Neuronal stem cell (in vitro differentiated cells): ENCODE measurements at places on chromosomes 2 and 18.

GRCh38 chr2:11499081-11499743, 33.3 kb upstream of the E2F6 start:
- DNase-seq = peak; percentile 82

DNA sequence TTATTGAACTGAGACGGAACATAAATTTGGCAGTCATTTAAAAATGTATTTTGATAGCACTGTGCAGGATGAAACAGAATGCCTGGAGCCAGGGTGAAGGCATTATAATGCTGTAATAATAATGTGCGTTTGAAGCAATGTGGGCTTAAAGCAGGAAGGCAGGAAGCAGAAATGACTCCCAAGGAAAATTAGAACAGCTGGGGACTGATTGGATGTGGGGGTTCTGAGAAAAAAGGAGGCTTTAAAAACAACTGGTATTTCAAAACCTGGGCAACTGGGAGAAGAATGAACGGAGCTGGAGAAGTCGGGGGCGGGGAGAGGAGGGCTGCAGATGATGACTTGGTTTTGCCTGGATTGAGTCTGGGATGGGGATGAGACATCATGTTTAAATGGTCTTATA, 12.6 kb downstream of the FAM124B start:
- DNase-seq = no peak

DNA sequence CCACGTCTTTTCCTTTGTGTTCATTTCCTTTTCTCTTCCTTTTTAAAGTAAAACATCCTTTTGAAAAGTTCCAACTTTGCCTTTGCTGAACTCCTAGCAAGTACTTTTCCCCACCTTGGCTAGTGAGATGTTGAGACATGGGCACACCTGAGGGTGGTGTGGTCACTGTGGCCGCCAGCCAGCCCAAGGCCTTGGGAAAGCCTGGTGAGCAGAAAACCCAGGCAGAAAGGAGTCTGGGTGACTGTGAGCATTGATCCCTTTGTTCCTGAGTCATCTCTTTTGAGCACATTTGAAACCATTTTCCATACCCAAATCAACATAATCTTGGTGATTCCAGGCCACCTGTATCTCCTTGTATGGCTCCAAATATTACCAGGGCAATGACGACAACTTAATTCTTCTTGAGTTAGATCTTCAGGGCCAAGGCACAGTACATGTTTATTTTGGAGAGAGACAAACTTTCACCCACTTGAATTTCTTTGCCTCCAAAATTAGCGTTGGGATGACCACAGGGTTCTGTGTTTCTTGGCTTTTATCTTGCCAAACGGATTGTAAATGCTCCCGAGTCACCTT, 14.5 kb downstream of the EPAS1 start:
- DNase-seq = no peak

DNA sequence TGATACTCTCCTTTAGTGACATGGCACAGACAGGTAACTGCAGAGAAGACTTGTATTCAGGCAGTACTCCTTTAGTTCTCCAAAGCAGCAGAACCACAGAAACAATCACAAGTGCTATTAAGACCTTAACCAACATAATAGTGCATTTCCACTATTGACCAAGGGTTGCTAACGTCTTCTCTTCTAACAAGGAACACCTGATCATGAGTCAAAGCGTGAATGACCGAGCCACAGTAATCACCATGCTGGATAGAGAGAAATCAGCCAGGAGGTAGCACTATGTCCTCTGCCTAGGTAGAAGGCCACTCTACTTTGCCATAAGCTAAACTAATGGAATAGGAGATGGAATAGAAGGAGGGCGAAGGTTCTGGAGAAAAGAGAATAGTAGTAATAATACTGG, 161.0 kb downstream of the ANKRD44 start:
- no peak for DNase-seq

- DNase-seq = no peak
Observed at GRCh38 chr2:191946471-191947182, 99.7 kb upstream of the CAVIN2 start.
